ENCODE measurements at places on chromosomes 1 and 21.

DNA sequence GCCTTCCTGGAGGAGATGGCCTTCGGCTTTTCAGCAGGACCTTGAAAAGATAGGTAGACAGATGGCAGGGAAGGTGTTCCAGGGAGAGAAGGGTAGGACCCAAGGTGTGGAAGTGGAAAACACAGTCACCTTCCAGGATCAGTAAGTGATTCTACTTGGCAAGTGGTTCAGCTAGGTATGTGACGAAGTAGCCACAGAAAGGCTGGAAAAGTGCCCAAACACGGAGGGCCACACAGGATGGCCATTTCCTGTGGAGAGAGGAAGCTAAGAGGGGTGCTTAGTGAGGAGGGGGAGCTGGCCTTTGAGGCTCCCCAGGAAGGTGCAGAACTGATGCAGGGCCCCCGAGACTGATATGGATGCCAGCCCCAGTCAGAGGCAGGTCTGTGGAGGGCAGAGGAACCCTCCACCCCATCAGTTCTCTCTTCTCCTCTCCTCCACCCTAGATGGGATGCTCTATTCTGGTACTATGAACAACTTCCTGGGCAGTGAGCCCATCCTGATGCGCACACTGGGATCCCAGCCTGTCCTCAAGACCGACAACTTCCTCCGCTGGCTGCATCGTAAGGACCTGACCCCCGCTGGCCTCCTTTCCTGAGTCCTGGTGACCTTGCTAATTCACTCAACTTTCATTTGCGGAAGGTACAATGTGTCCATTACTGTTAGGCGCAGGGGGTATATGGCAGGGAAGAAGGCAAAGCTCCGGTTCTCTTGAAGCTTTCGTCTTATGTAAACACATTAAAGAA, 6.8 kb downstream of the SEMA4A start:
- no peak for DNase-seq

DNA sequence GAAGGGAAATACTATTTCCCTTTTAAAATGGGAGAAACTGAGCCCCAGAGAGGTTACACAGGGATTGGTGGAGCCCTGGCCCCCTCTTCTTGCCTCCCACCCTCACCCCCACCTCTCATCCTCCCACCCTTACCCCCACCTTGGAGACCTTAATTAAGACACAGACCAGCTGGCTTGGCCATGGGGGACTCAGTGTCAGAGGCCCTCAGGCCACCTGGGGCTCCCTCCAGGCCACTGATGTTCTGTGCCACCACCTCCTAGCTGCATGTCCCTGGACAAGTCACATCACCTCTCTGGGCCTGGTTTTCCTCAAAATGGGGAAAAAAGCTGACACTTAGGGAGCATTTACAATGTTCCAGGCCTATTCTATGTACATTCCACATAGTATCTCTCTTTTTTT, 51.5 kb downstream of the SDC3 start:
- no peak for DNase-seq

DNA sequence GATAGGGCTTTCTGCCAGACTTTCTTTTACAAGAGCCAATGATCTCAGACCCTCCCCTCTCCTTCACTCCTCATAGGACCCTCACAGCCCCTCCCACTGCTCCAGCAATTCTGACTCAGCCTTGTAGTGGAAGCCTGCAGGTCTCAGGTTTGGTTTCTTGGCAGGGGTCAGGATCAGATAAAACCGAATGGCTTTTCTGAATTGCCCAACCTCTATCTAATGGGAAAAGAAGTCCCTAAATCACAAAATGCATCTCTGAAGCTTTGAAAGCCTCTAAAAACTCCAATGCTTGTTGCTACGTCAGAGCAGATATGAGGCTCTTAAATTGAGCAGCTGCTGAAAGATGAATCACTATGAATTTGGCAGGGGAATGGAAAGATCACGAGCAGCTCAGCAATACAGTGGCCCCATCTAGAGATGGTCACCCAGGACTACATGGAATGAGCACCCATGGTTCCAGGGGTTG, 74.5 kb downstream of the NID1 start:
- no peak for DNase-seq

- DNase-seq, result no peak
Measured at GRCh38 chr21:43979654-43980053, 32.5 kb upstream of the TRAPPC10 start.

DNA sequence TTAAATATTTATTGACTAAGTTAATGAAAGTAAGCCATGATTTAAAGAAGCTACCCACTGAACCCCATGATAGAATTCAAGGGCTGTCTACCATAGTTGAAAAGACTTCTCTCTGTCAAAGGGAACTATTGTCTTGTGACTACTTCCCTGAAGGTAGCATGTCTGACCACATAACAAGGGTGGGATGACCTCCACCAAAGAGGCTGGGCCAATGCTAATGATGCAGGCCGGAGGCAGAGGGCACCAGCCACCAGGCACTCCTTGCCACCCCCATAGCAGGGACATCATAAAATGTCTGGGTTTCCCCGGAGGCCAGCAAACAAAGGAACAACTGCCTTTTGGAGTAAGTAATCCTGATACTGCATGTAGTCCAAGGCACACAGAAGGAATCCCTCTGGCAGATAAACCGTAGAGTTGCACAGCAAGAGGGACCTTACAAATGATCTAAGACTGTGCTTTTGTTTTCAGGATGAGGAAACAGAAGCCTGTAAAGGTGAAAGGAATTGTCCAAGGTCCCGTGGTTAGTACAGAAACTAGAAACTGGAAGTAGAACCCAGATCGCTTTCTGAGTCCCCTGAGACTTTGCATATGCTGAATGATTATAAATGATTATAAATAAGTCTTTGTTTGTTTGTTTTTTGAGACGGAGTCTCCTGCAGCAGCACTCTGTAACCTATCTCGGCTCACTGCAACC, 33.5 kb upstream of the ITPKB start:
- no peak for DNase-seq

GRCh38 chr21:36575306-36575705, 95.4 kb upstream of the CLDN14 start:
- no peak for DNase-seq

GRCh38 chr1:47211796-47212269, 20.2 kb downstream of the TAL1 start:
- DNase-seq, result no peak

- DNase-seq, result no peak
Measured at GRCh38 chr1:203142684-203143408, 15.3 kb downstream of the ADORA1 start.

DNA sequence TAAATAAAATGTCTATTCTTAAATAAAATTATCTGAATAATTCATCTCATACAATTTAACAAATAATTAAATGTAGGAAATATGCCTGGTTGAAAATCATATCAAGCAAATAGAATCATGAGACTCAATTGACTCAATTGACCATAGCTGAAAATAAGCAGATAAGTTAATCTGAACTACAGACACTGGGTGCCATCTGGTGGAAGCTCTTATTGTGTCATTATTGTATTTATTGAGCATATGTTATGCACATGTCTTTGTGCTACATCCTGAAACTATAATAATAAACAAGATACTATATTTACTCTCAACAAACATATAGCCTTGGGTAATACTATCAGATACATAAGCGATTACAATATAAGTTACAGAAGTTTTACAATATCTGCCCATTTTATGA, 41.0 kb downstream of the BRINP3 start:
- no peak for DNase-seq
